ENCODE measurements at places on chromosomes 7 and 10.
A peak's percentile ranks its signal among the peaks of the same experiment; 100 is the strongest.

- no peak for DNase-seq
Observed at GRCh38 chr7:27170426-27171324, 3.4 kb downstream of the HOXA10 start.

- no peak for DNase-seq
Observed at GRCh38 chr10:110524179-110524858, 26.6 kb downstream of the DUSP5 start.

DNA sequence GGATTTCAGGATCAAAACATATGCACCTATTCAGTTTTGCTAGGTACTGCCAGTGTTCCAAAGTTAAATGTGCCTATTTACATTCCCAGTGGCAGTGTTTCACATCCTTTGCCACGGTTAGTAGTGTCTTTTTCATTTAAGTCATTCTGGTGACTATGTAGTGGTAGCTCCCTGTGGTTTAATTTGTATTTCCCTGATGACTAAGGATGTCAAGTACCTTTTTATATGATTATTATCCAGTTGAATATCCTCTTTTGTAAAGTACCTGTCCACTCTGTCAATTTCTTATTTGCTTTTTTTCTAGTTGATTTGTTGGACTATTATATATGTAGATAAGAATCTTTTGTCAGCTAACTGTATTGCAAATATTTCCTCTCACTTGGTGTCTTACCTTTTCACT, 45.1 kb downstream of the TMEM60 start:
- DNase-seq, result no peak

GRCh38 chr10:22481687-22482539, 136.6 kb downstream of the SPAG6 start:
- peak; percentile 44 for DNase-seq

DNA sequence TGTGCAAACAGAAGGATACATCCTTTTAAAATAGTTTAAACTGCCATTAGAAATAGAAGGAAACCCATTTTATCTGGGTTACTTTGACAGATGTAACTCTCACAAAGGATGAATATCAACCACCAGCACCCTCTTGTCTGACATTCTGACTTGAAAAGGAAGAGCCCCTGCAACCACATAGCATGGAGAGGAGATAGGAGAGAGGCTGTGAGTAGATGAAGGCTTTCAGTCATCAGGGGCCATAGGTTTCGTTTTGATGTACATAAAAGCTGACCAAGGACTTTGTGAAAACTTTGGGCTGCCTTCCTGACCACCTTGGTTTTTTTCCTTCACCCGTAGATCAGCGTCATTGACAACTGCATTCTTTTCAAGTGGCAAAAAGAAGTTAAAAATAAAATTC, 211.6 kb upstream of the PRPS1L1 start:
- no peak for DNase-seq

GRCh38 chr7:30139836-30140384, 5.1 kb downstream of the MTURN start:
- no peak for DNase-seq

DNA sequence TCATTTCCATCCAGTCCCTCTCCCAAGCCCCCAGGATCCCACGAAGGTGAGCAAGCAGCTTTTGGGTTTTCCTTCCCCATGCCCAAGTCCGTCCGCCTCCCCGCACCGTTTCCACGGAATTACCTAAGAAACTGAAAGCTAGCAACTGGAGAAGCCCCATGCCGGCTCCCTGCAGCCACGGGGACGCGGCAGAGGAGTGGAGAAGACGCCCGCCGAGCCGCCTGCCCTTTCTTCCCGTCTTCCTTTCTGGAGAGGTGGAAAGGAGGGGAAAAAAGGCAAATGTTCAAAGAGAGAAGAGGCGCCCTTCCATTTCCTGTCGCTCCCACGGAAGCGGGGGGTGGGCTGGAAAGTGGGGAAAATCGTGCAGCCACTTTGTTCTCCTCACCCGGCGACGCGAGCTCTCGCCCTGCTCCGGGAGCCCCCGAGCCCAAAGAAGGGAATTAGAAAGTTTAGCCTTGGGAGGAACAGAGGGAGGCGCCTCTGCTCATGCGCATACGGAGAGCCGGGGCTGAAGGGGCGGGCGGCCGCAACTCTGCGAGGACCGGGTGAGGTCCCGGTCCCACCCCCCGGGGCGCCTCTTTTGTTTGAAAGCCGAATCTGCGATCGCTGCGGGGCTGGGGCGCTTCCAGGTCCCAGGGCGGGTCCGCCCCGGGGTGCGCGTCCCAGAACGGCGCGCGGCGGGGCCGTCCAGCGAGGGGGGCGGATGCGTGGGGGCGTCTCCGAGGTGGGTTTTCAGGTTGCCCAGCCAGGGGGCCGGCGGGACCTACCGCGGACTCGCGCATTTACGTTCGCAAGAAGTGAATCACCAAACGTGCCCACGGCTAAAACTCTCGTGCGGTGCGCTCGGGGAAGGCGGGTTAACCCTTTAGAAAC, at the start of gene LAMB1:
TSS of gene LAMB1 (minus strand) at position 436 of the 873 bp plus-strand sequence. CDS start at position 160, 276 bp downstream.
- peak; percentile 82 for DNase-seq

- peak; percentile 53 for DNase-seq
Observed at GRCh38 chr7:32453341-32454011, 36.7 kb downstream of the LSM5 start.

GRCh38 chr7:40983111-40983510, 719.8 kb downstream of the INHBA start:
- DNase-seq, result no peak

DNA sequence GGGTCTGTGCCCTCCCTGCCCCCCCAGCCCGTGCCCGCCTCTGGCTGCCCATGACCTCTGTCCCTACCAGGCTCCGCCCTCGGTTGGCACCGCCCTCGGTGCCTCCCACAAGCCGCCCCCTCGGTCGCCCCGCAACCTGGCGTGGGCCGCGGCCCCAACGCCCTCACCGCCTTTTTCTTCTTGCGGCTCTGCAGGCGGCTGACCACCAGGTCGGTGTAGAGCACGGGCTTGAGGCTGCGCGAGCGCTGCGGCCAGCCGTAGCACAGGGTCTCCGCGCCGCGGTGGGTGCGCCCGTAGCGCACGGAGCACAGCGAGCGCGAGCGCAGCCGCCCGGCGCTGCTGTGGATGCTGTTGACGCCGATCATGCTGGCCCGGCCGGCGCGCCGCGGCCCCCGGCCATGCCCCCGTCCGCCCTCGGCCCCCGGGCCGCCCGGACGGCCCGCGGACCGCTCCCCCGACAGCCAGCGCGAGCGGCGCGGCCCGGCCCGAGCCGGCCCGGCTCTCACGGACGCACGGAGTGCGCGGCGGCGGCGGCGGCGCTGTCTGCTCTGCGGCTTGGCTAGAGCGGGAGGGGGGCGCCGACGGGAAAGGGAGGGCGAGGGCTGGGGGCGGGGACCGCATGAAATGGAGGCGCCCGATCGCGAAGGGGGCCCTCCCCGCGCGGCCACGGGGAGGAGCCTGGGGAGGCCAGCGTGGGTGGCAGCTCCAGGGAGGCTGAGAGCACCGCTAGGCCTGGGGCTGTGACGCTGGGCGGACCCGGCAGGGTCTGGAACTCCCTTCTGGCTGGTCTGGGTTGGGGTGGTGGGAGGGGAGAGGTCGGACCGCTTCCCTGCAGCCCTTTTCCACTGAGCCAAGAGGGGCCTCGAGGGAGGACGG, 9.6 kb downstream of the PSD start:
- no peak for DNase-seq

DNA sequence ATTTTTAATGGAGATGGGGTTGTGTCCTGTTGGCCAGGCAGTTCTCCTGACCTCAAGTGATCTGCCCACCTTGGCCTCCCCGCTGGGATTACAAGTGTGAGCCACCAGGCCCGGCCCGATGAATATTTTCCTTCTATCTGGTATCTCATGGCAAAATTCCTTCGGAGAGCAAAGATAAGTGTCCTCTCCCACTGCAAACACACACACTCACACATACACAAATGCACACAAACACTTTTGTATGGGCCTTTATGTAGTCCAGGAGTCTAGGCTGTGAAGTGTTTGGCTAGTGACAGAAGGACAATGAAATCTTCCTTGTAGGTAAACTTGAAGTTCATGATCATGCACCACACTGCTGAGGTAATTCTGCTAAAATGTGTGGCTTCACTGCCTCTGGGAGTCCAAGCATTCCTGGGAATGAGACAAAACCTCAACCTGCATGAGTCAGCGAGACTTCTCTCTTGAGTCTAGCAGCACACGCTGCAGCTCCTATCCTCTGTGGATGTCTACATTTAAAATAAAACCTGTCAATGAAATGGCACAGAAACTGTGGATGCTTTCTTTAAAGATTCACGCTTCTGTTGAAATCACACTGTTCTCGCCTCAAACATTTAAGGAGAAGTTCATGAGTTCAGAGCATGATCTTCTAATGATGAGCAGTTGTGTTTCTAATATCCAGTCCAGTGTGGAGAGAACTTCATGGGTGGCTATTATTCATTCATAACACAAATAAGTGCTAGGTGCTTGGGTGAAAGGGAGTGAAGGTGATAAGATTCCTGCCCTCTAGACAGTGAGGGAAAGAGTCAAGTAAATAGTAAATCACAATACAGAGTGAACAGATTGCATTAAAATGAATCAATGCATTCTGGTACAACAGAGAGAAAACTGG, 96.5 kb downstream of the NRP1 start:
- peak; percentile 89 for DNase-seq

- DNase-seq, result no peak
Observed at GRCh38 chr10:63627881-63628296, 106.7 kb downstream of the REEP3 start.

- no peak for DNase-seq
Observed at GRCh38 chr10:92662848-92663247, 26.9 kb upstream of the HHEX start.

DNA sequence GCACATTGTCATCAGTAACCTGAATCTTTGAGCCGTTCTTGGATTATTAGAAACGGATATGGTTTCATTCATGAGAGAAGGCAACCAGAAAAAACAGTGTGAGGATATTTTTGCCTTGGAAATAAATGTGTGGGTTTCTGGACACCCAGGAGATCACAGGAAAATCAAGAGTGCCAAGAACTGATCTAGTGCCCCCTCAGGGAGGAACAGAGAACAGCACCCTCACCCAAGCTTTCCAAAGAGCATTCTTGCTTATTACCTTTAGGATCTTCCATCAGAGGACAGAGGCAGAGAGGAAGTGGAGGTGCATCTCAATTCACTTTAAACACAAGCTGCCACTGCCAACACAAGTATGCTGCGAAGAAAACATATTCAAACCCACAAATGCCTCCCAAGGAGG, 851.5 kb upstream of the COBL start:
- DNase-seq, result no peak

DNA sequence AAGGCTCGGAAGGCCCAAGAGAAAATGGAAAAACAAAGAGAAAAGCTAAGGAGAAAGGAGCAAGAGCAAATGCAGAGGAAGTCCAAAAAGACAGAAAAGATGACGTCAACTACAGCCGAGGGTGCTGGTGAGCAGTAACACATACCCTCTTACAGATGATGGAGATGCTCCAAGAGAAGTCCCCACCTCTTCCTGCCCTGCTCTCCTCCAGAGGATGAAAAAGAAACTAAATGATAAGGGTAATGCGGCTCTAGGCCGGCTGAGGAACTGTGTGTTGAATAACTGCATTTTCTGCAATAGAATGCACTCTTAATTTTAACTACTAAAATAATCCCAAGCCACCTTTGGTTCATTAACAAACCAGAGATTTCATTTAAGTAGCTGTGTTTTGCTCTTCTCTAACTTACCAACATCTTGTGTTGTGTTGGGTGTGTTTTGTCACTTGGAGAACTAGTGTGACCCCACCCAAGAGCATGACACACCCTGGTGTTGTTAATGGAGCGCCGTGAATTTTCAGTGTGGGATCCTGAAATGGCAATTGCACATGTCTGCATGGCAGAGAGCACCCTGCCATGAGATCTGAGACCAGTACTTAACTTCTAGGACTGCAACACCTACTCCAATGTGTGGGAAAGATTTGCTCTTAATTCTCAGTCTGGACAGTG, 34.0 kb downstream of the PON1 start:
- no peak for DNase-seq

DNA sequence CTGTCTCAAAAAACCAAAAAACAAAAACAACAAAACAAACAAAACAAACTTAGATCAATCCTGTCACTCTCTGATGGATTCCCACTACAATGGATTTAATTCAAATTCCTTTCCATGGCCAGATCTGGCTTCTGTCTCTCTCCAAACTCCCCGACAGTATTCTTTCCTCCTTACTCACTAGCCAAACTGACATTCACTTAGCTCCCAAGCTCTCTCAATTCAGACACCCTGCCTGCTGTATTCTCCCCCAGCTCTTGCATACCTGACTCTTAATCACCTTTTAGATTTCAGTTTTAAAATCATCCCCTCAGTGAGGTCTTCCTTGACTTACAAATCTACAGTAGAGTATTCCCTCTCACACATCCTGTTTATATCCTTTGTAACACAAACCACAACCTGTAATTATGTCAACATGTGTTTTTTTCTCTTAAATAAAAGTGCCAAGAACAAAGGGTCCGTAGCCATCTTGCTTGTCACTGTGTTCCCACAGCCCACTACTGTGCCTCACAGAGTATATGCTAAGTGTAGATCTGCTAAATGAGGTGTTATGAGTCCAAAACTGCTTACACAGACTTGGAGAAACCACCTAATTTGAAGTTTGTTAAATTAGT, 14.4 kb downstream of the HERPUD2 start:
- no peak for DNase-seq

DNA sequence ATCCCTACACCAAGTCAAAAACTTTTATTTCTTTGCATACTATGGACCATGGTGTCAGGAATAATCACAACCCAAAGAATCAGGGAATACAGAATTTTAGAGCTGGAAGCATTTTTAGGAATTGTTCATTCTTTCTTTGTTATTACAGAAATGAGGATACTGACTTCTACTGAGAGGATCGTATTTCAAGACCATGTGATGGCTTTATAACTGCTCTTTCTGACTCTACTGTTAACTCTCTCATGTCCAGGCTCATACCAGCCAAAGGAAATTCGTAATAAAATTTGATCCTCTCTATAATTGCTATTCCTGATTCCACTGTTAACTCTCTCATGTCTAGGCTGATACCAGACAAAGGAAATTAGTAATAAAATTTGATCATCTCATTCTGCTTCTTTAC, 1050.9 kb upstream of the C7orf33 start:
- DNase-seq, result no peak

GRCh38 chr7:130148561-130148960, 56.6 kb downstream of the TMEM209 start:
- no peak for DNase-seq

GRCh38 chr10:30527623-30528428, 93.8 kb downstream of the MAP3K8 start:
- DNase-seq, result no peak

- DNase-seq, result no peak
Observed at GRCh38 chr10:59575269-59575668, 134.4 kb downstream of the SLC16A9 start.

DNA sequence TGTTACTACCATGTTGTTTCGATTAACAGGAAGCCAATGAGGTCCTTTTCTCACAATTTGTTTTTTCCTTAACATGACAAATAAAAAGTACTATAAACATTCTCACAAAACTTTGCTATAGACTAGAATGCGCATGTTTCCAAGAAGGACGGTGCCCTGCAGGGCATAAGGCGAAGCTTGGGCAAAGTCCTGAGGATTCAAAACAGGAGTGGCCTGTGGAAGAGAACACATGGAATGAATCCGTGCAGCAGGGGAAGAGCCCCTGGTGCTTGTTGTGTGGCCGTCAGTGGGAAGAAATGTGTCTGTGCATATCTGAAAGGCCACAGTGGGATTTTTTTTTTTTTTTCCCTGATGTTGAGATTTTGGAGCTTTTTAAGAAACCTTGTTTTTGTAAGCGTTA, 67.6 kb downstream of the ITGA8 start:
- no peak for DNase-seq

GRCh38 chr7:73740771-73741170, 2.2 kb upstream of the ABHD11 start:
- DNase-seq, result no peak

GRCh38 chr10:71622154-71622526, 97.4 kb downstream of the C10orf105 start:
- peak; percentile 71 for DNase-seq

- DNase-seq, result no peak
Observed at GRCh38 chr7:20249920-20250319, 32.7 kb upstream of the MACC1 start.

Measured in RWPE1 (cell line).